ENCODE measurements at places on chromosomes 5 and 9. TPM values are rescaled to one million over a fixed set of nuclear protein-coding genes. Genes with fewer than 3 reads are reported as not detected.

Gene POU5F2
- not detected for total RNA-seq

Gene SPEF2
- 1.9 TPM for total RNA-seq

Gene TTC23L
- total RNA-seq, result not detected

Gene DHX29
- 24.2 TPM for total RNA-seq

Gene PRUNE2
- not detected for total RNA-seq

Gene NEUROG1
- not detected for total RNA-seq

Gene HAVCR2
- 0.52 TPM for total RNA-seq

Gene CCNI2
- total RNA-seq, result 0.36 TPM

Gene GRIA1
- total RNA-seq, result not detected

Gene PTPN3
- total RNA-seq, result 16.1 TPM

Gene RNF180
- 0.31 TPM for total RNA-seq

Gene AGXT2
- total RNA-seq, result not detected

Gene SV2C
- not detected for total RNA-seq

Gene ARHGEF28
- total RNA-seq, result 16.6 TPM

Gene NR2F1
- total RNA-seq, result 5.0 TPM

Gene WNT8A
- not detected for total RNA-seq

Gene TRMT10B
- 7.1 TPM for total RNA-seq

Gene CTSL
- total RNA-seq, result 1,037 TPM

Gene IL4
- total RNA-seq, result not detected

Gene BSPRY
- total RNA-seq, result not detected

Gene S1PR3
- 32.4 TPM for total RNA-seq

Gene CCDC69
- total RNA-seq, result 1.5 TPM

Gene UAP1L1
- 9.7 TPM for total RNA-seq

Gene TSSK1B
- total RNA-seq, result not detected

Gene MARCOL
- not detected for total RNA-seq

Gene NEURL1B
- 2.6 TPM for total RNA-seq

Gene XRCC4
- total RNA-seq, result 15.4 TPM

Gene KIF27
- 0.96 TPM for total RNA-seq

Gene PCDHB8
- total RNA-seq, result 0.42 TPM

Gene SPAAR
- not detected for total RNA-seq

Gene AKNA
- 4.5 TPM for total RNA-seq

Gene SREK1
- 31.6 TPM for total RNA-seq

Gene GARIN3
- total RNA-seq, result not detected

Gene CSF2
- total RNA-seq, result 0.39 TPM

Gene SLC34A3
- 0.13 TPM for total RNA-seq
